ENCODE measurements at places on chromosomes 16 and 17. TPM values are rescaled to one million over a fixed set of nuclear protein-coding genes. Genes with fewer than 3 reads are reported as not detected.

The PRKCA gene
- total RNA-seq: 31.2 TPM

The PPY gene
- not detected for total RNA-seq

The AURKB gene
- 67.6 TPM for total RNA-seq

The KRTAP2-1 gene
- total RNA-seq: not detected

The CHTF18 gene
- 36.9 TPM for total RNA-seq

The NPIPA2 gene
- 0.44 TPM for total RNA-seq

All from placental pericyte (primary cell).